Cardiac atrium fibroblast (primary cell): ENCODE measurements at places on chromosomes 7 and 10. TPM values are rescaled to one million over a fixed set of nuclear protein-coding genes. Genes with fewer than 3 reads are reported as not detected.

Gene POLR2J
- total RNA-seq: 26.4 and 27.4 TPM in 2 replicates

Gene PYROXD2
- total RNA-seq: 9.7 and 14.3 TPM in 2 replicates

Gene JAKMIP3
- total RNA-seq: under 0.01 and 0.16 TPM in 2 replicates

Gene ZP3
- 0.54 and 2.3 TPM in 2 replicates for total RNA-seq

Gene PTCD1
- total RNA-seq: 3.8 and 8.6 TPM in 2 replicates

Gene CAV1
- 261 and 294 TPM in 2 replicates for total RNA-seq
